T-helper 17 cell (primary cell): ENCODE measurements at places on chromosomes 7 and 10. TPM values are rescaled to one million over a fixed set of nuclear protein-coding genes. Genes with fewer than 3 reads are reported as not detected.

DNA sequence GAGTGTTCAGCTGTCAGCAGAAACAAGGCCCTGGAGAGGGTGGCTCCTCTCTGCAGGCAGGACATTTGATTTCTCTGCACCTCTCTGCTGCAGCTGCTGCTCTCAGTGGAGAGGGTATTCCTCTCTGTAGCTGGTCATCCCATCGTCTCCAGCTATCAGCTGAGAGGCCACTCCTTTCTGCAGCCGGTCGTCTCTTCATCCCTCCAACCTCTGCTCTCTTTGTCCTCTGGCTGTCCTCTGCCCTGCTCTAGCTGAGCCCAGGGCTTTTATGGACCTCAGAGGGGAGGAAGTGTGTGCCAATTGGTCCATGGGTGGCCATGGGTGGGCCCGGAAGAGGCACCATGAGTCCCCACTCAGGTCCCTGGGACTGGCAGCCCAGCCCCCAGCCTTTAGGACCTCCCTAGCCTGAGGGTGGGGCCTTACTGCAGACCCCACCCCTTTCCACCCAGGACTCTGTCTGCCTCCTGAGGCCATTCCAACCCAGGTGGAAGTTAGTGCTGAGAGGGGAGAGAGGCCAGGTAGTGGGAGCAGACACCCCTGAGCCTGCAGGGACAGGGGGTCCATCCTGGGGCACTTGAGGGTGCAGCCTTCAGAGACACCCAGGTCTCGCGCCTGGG lies 26.2 kb upstream of the CDCA7L start:
- H3K4me1 ChIP-seq, result peaks cover 5% of the 10 kb centered on the region
- no peaks in the 10 kb centered on the region for H3K36me3 ChIP-seq
- peaks cover 10% of the 10 kb centered on the region for H3K27me3 ChIP-seq
- no peak overlapping the region for H3K27ac ChIP-seq

DNA sequence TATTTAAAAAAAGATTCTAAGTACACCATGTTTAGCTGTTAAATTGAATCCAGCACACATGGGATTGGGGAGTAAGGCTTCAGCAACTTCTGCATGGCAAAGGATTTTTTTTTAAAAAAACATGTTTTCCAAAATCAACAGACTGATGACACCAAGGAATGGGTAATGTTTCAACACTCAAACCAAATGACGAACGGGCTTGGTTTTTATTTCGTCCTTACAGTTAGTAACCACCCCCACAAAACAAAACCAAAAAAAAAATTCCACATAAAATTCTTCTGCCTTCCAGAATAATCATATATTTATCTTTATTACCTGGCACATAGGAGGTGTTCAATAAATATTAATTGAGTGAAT lies 45.7 kb downstream of the ICA1 start:
- DNase-seq, result no peak
- H3K27ac ChIP-seq, result no peak overlapping the region
- no peaks in the 10 kb centered on the region for H3K27me3 ChIP-seq
- peaks cover 3% of the 10 kb centered on the region for H3K36me3 ChIP-seq
- peaks cover 3% of the 10 kb centered on the region for H3K4me1 ChIP-seq
- H3K4me3 ChIP-seq, result no peak overlapping the region

- H3K27me3 ChIP-seq, result no peaks in the 10 kb centered on the region
- DNase-seq, result no peak
- peak overlapping the region; percentile 53 for H3K27ac ChIP-seq
- peak overlapping the region; percentile 10 for H3K4me3 ChIP-seq
- H3K4me1 ChIP-seq, result peaks cover 10% of the 10 kb centered on the region
- no peaks in the 10 kb centered on the region for H3K36me3 ChIP-seq
These were observed 359.1 kb downstream of the CRPPA start for GRCh38 chr7:16062269-16062668.

GRCh38 chr7:92260248-92260781 lies 14.5 kb downstream of the ANKIB1 start:
- H3K4me1 ChIP-seq, result peaks cover 18% of the 10 kb centered on the region
- no peaks in the 10 kb centered on the region for H3K27me3 ChIP-seq
- no peak for DNase-seq
- no peak overlapping the region for H3K27ac ChIP-seq
- peaks cover 5% of the 10 kb centered on the region for H3K36me3 ChIP-seq

DNA sequence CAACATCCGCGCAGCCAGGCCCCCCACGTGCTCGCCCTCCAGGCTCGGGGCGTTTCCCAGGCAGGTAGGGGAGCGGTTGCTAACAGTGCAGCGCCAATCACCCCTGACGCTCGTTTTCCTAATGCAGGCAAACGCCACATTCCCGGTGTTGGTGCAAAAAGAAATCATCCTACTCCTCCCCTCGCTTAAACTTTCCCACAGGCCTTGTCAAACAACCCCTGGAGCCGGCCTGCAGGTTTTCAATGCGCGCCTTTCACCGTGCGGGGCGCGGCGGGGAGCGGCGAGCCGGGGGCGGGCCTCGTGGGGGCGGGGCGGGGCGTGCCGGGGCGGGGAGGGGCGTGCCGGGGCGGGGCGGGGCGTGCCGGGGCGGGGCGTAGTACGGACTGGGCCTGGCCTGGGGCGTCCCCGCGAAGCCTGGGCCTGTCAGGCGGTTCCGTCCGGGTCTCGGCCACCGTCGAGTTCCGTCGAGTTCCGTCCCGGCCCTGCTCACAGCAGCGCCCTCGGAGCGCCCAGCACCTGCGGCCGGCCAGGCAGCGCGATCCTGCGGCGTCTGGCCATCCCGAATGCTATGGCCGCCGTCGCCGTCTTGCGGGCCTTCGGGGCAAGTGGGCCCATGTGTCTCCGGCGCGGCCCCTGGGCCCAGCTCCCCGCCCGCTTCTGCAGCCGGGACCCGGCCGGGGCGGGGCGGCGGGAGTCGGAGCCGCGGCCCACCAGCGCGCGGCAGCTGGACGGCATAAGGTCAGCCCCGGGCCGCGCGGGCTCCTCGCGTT lies at the start of gene ECHDC3:
TSS of gene ECHDC3 (plus strand) at position 374 of the 770 bp plus-strand sequence. CDS start at position 569, 195 bp downstream.
- H3K4me1 ChIP-seq, result peaks cover 11% of the 10 kb centered on the region
- H3K4me3 ChIP-seq, result peak within 1 kb of the TSS; percentile 72
- H3K36me3 ChIP-seq, result peaks cover 6% of the 10 kb centered on the region

- H3K4me3 ChIP-seq, result no peak overlapping the region
- DNase-seq, result no peak
- no peaks in the 10 kb centered on the region for H3K4me1 ChIP-seq
- H3K27me3 ChIP-seq, result no peaks in the 10 kb centered on the region
- H3K27ac ChIP-seq, result no peak overlapping the region
These were observed 221.9 kb upstream of the SEMA3C start for GRCh38 chr7:81140775-81141174.

GRCh38 chr10:113003052-113003451 lies 53.0 kb downstream of the TCF7L2 start:
- peaks cover 3% of the 10 kb centered on the region for H3K36me3 ChIP-seq
- no peak for DNase-seq
- H3K27ac ChIP-seq, result no peak overlapping the region
- no peak overlapping the region for H3K4me3 ChIP-seq
- H3K27me3 ChIP-seq, result peaks cover 44% of the 10 kb centered on the region

- no peaks in the 10 kb centered on the region for H3K36me3 ChIP-seq
- H3K27me3 ChIP-seq, result no peaks in the 10 kb centered on the region
- peak overlapping the region; percentile 69 for H3K27ac ChIP-seq
These were observed 94.5 kb downstream of the HIPK2 start for GRCh38 chr7:139683137-139683921.

DNA sequence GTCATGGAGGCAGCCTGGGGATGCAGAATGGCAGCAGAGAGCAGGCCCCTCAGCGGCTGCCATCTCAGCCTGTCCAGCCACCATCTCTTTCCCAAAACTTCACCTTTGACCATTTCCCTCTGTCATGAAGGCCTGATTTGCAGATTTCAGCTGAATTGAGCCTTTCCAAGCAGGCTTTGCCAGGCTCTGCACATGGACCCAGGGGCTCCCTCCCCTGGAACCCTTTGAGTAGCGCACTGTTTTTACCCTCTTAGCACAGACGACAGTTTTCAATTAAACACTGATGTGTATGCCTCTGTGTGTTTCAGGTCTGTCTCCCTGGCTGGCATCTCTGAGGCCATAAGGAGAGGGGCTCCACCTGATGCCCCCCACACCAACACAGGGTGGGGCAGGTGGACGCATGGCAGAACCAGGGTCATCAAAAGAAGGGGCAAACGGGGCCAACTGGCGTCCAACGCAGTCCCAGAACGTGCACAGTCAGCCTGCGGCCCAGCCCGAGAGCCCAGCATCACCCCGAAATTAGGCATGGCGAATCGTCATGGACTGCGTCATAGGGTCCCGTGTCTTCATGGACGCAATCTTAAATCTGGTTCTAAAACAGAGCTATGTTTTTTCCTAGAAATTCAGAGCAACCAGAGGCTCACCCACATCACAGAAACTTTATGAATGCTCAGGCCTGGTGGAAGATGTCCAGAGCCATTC lies 185.0 kb upstream of the TCERG1L start:
- no peaks in the 10 kb centered on the region for H3K27me3 ChIP-seq
- H3K27ac ChIP-seq, result no peak overlapping the region
- H3K4me1 ChIP-seq, result no peaks in the 10 kb centered on the region
- DNase-seq, result no peak
- H3K4me3 ChIP-seq, result no peak overlapping the region

DEPP1 gene
- 1.4 TPM for total RNA-seq
